ENCODE measurements at places on chromosomes 13 and 19. TPM values are rescaled to one million over a fixed set of nuclear protein-coding genes. Genes with fewer than 3 reads are reported as not detected.

Gene BCL3
- 83.8 TPM for total RNA-seq

Gene F2RL3
- not detected for total RNA-seq

Gene ZNF260
- total RNA-seq, result 6.0 TPM

Gene LGI4
- total RNA-seq, result 2.7 TPM

Gene CBY2
- not detected for total RNA-seq

Gene NCR1
- total RNA-seq, result 0.89 TPM

Gene LGALS14
- 5.1 TPM for total RNA-seq

Gene ATP4B
- total RNA-seq, result not detected

Gene ZFP82
- 5.0 TPM for total RNA-seq

Gene FXYD1
- 2.1 TPM for total RNA-seq

DNA sequence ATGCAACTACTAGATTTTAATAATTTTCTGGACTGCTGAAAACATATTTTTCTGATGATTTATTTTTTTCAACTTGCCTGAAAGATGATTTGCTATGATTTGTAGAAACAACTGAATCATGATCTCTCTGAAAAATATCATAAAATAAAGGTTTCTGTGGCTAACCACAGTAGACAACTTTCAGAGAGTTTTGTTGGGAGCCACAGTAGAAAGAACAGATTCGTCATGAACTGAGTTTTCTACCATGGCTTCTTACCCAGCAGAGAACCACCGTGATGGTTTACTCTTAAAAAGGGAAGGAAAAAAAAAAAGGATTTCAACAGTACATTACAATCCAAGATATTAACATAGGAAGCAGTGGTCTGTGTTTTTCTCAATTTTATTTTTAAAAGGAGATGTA, 18.0 kb downstream of the ZAR1L start:
- no peak for DNase-seq

DNA sequence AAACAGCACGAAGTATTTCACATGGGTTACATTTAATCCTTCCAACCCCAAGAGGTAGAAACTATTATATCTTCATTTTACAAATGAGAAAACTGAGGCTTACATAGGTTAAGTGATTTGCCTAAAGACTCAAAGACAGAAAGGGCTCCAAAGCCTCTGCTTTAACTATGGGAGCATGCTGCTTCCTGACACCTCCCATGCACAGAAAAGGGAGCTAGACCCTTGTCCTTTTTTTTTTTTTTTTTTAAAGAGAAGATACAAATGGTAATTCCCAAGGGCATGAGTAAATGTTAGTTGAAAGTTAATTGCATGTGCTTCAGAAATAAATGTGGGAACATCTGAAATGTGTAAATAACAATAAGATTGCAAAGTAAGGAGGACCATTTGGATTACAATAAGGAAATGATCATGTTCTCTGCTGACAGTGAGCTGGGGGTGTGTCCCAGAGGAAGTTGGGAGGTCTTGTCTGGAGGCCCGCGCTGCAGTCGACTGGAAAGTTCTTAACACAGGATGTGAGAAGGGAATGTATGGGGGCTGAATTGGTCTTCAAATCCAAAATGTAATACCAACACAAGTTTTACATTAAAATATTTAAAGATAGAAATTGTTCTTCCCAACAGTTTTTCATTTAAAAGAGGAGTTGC, 500.3 kb downstream of the KLF12 start:
- no peak for DNase-seq

DNA sequence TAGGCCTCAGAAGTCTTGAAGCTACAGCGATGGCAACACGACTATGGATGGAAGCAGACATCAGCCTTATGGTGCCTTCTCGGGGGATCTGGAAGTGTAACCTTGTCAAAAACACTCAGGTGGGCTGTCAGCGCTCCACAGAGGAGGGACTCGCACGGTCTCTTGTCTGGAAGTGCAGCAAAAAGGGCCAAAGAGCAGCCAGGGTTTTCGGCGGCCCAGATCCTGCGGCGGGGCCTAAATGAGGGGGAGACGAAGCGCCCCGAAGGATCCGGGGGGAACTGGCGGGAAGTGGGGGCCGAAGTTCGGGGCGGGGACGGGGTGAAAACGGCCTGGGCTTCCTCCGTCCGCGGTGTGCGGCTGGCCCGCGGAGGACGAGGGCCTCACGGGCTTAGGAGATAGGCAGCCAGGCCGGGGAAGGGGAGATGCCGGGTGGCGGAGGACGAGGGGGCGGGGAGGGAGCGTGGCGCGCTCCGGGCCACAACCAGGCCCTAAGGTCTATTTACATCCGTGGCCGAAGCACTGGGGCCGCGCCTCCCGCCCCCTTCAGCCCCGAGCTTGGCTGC, 637 bp downstream of the RANBP3 start:
- no peak for DNase-seq

DNA sequence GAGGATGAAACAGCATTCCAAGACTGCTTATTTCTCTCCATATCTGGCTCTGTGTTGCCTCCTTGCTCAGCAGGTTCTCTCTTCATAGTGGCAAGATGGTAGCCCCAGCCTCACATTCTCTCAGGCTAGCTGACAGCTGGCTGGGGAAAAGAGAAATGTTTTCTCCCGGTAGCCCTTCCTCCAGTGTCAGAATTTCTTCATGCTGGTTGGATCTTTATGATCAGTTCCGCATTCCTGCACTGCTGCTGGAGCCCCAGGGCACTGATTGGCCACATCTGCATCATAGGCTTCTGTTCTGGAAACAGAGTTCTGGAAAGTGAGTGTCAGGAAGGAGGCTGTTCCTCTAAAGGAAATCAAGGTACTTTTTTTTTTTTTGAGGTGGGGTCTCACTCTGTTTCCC, 24.6 kb downstream of the POP4 start:
- DNase-seq, result no peak

DNA sequence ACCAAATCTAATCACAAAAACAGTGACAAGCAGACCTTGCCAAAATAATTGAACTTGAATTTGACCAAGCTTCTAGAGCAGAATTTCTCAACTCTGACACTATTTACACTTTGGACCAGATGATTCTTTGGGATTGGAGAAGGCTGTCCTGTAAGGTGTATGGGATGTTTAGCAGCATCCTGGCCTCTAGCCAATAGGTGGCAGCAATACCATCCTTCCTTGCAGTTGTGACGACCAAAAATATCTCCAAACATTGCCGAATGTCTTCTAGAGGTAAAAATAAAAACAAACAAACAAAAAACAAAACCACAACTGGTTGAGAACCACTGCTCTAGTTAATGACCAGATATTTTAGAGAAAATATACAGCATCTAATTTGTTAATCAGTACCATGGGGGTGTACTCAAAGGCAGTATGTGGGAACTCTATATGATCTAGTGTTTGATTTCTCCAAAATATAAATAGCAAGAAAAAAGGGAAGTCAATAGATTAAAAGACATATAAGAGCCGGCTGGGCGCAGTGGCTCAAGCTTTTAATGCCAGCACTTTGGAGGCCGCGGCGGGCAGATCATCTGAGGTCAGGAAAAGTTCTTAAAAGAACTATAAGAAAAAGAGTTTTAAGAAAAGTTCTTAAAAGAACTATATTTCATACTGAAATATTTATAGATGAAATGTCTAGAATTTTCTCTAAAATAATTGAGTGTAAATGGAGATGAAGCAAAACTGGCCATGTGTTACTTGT, 60.9 kb upstream of the ZNF527 start:
- DNase-seq, result no peak

- DNase-seq, result no peak
Measured at GRCh38 chr13:65907666-65908525, 1322.2 kb downstream of the PCDH9 start.

- no peak for DNase-seq
Measured at GRCh38 chr19:9885077-9885552, 50.0 kb downstream of the PIN1 start.

GRCh38 chr19:11355160-11356073, at the start of gene PLPPR2:
Gene PLPPR2 (plus strand): TSS chr19:11355432. CDS start chr19:11357674, 2,242 bp downstream.
- peak; percentile 90 for DNase-seq

DNA sequence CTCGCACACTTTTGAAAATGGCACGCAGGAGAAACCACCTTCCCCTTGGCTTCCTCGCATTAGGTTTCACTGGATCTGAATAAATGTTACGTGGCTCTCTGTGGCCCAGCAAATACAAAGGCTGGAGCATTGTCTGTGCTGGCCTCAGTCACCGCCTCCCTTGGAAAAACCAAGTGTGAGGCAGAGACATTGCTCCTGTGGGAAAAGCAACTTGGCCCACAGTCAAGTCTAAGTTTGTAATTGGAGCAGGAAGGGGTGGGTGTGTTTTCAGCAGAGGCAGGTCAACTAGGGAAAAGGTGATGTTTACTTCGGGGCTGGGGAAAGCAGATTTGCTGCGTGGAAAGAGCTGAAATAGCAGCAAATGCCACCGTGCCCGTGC, 101.6 kb downstream of the IRS2 start:
- DNase-seq, result no peak

DNA sequence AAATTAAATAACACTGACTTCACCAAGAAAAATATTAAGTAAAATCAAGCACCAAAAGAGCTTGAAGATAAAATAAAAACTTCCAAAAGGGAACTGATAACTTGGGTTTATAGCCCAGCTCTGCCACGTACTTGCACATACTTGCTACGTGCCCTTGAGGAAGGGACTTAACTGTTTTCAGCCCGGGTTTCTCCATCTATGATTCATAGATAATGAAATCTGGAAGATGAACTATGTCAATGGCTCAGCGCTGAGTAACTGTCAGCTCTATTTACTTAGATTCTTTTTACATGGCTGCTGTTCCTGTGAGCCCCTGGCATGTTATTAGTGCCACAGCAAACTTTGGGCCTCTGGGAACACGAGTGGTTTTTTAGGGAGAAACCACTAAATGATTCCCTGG, 9.6 kb upstream of the ZC3H13 start:
- no peak for DNase-seq

DNA sequence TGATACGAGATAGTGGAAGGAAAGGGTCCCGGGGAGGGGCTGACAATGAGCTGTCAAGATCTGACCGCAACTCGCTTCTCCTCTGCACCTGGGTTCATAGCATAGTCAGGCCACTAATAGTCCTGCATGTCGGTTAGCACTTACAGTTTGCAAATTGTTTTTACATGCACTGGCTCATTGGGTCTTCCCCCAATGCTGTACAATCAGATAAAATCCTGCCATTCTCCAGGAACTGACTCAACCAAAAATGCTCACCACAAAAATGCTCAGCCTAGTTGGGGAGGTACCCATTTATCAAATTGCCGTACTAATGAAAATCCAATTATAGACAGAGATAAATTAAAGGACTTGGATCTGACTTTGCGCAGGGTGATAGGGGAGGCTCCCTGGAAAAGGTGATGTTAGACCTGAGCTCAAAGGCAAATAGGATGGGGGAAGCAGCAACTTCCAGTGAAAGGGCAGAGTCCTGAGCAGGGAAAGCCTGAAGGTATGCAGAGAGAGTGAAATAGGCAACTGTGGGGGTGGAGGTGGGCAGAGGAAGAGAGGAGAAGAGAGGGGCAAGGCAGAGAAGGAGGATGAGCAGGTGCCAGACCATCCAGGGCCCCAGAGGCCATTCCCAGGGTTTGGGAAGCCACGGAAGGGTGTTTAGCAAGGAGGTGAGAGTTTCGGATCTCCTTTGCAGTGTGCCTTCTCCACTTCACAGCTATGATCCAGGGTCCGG, 326.1 kb upstream of the TSHZ3 start:
- DNase-seq, result no peak

DNA sequence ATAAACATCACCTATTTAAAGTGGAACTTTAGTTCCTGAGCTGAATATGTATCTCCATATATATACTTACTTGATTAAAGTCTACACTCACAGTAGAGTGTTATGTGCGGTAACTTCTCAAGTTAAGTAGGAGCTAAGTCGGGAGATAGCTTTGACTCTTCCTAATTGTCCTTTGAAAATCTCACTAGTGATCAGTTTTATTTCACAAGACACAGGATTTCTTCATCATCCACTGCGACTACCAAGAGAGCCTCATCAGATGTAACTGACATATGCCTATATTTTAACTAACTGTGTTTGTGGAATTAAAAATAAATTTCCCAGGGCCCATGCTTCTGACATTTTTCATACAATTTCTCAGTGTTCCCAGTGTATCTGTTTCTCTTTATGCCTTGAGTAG, 1664.0 kb downstream of the EFNB2 start:
- DNase-seq, result no peak

GRCh38 chr13:36973621-36974295, 25.4 kb downstream of the ALG5 start:
- DNase-seq, result no peak

DNA sequence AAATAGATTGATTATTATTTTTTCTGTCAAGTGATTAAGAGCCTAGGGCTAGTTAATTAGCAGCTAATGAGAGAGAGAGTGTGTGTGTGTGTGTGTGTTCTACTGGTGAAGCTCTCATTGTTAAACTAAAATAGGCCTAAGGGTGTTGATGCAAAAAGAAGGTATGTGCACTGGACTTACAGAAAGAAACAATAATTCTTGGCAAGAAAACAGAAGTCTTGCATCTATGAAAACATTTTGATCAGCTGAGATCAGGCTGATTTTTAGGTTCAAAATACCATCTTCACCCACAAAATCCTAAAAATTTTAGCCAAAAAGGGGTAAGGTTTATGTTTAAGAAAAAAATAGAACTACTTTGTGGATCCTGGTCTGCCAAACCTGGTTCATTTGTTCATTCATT, 106.5 kb downstream of the POSTN start:
- DNase-seq, result no peak

DNA sequence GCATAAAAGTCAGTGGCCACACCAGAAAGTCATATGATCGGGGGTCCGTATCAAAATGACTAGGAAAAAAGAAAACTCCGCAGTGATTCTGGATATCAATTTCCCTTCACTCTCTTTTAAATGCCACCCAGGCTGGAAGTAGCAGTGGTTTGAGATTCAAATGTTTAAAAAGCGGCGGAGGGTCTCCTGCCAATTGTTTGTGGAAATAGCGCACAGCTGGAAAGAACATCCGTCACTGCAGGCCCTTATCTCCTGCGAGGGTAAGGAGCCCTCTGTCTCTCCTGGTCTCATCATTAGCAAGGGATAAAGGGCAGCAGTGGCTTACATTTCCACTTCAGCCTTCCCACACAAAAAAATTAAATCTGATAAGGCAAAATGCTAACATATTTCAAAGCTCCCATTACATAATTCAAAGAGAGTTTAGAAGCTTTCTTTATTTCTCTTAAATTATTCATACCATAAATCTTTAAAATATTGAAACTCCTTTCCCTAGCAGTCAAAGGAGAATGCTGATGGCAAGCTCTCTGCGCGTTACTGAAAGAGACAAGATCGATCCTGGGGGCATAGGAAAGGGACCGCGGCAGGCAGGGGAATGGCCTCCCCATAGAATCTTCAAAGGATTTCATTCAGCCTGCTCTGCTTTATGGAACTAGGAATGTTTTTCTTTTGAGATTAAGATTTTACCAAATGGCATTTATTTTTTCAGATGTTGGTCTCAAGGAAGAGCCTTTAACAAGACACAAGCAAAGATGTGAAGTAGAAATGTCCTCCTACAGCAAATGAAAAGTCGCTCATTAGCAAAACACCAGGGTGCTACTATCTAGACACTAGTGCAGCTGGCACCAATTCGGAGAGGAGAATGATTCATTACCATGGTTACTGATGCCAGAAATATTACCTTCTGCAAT, 35.0 kb downstream of the AMER2 start:
- DNase-seq, result no peak

- peak; percentile 49 for DNase-seq
Measured at GRCh38 chr19:29662604-29663404, 2.5 kb upstream of the PLEKHF1 start.

- DNase-seq, result no peak
Measured at GRCh38 chr19:35843676-35844481, 8.4 kb downstream of the NPHS1 start.

- no peak for DNase-seq
Measured at GRCh38 chr19:35860818-35861639, 4.3 kb downstream of the KIRREL2 start.

GRCh38 chr13:24124789-24125476, 35.6 kb upstream of the SPATA13 start:
- no peak for DNase-seq
